ENCODE measurements at places on chromosomes 16 and 17.
A peak's percentile ranks its signal among the peaks of the same experiment; 100 is the strongest.

DNA sequence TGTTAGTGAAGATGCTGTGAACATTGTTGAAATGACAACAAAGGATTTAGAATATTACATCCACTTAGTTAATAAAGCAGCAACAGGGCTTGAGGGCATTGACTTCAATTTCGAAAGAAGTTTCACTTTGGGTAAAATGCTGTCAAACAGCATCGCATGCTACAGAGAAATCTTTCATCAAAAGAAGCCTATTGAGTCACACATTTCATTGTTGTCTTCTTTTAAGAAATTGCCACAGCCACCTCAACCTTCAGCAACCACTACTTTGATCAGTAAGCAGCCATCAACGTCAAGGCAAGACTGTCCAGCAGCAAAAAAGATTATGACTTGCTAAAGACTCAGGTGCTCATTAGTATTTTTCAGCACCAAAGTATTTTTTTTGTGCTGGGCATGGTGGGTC is 13.2 kb upstream of the MAP2K6 start:
- no peak for ATAC-seq

DNA sequence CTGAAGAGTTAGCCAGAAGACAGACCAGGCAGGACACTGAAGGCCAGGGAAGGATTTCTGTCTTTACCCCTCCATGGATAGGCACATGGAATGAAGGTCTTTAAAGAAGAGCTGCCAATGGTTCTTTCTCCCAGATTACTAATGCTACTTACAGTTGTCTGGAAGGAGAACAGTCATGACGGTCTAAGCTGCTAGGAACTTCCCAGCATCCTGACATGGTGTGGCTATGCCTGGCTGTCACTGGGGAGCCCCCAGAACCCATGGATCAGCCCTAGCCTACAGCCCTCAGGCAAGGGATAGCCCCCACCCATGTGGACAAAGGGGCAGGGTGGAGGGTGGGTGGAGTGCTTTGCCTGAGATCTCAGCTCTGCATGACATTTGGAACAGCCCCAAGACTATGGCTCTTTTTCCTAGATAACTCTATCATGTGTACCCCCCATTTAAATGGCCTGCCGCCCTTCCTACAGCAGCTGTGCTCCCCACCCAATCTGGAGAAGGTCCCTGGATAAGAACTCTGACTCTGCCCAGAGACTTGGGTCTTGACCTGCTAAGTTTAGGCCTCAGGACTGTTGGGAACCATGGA is 9.2 kb upstream of the KAT7 start:
- no peak for ATAC-seq

DNA sequence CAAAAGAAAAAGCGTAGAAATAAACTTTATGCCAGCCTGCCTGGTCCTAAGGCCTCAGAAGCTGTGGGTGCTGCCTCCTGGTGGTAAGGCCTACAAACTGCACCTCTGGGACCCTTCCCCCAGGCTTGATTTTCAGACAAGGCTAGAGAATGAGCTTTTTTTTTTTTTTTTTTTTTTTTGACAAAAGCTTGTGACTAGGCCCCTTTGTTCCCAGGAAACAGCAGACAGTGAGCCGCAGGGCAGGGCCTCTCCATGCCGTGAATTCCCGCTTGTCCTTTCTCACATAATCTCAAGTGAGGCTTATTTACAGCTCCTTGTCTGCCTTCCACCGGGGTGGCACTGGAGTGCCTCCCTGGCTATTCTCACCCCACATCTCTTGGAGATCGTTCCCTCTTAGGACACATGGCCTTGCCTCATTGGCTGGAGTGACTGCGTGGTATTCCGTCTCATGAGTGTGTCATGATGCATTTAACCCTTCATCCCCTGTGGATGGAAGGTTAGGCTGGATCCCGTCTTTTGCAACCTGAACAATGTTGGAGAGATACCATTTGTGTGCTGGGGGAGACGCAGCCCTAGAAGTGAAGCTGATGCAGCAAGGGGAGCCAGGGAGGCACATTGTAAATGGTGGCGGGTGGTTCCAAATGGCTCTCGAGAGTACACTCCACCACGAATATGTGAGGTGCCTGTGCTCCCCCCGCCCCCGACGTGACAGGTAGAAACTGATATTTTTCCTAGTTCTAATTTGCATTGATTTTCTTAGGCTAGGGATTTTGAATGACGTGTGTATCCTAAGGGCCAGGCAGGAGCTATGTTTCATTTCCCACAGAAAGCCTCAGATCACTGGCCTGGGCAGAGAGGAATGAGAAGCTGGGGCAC is 49.6 kb downstream of the USP22 start:
- peak; percentile 60 for ATAC-seq

- ATAC-seq = peak; percentile 93
Measured at GRCh38 chr17:7922845-7923628, 6.6 kb downstream of the KCNAB3 start.

DNA sequence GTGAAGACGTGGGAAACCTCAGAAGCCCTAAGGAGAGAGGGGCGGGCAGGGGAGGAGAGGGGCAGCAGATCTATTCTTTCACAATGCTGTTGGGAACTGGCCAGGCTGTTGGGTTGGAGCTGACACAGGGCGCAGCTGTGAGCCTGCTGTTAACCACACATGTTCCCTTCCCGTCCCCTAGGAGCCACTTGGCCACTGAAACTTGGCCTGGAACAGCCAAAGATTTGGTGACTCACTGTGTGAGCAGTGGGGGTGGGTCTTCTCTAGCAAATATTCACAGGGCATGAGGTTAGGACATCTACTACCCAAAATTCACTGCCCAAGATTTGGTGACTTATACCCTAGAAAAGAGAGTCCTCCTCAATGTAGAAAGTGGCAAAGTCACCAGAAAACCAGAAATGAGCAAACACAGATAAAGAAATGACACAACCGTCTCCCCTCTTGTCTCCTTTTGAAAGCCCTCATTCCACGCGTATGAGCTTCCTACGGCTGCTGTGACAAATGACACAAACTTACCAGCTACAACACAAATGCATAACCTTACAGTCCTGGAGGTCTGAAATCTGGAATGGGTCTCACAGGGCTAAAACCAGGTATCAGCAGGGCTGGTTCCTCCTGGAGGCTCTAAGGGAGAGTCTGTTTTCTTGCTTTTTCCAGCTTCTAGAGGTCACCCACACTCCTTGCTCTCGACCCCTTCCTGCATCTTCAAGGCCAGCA is 6.3 kb downstream of the TBC1D16 start:
- ATAC-seq = peak; percentile 90

- ATAC-seq = no peak
Measured at GRCh38 chr17:16439303-16439791, 24.0 kb downstream of the TRPV2 start.

- no peak for ATAC-seq
Measured at GRCh38 chr16:65618931-65619330, 497.1 kb upstream of the CDH11 start.

- no peak for ATAC-seq
Measured at GRCh38 chr17:76504117-76504516, 2.9 kb upstream of the RHBDF2 start.
